Naive thymus-derived CD4-positive, alpha-beta T cell (primary cell): ENCODE measurements at places on chromosomes 12 and 14. TPM values are rescaled to one million over a fixed set of nuclear protein-coding genes. Genes with fewer than 3 reads are reported as not detected.

Gene NRL
- total RNA-seq = 1.6 and 2.1 TPM in 2 replicates

DNA sequence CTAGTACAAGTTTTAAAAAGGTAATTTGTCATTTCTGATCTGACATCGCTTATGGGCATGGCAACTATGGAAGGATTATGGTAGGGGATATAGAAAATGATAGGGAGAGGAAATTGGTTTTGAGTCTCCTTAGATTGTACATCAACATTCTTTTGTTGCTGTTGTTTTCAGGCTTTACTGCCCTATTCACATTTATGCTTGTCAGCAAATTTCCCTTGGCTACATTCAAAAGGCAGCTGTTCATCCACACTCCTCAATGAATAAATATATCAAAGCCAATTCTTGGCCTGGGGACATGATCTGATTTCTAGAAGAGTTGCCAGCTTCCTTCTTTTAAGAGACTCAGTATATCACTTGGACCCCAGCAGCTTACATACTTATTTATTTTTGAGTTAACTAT is 283.4 kb downstream of the CEP128 start:
- no peak for DNase-seq

- no peak for DNase-seq
Measured at GRCh38 chr12:118982984-118983761, 1.8 kb downstream of the SRRM4 start.

DNA sequence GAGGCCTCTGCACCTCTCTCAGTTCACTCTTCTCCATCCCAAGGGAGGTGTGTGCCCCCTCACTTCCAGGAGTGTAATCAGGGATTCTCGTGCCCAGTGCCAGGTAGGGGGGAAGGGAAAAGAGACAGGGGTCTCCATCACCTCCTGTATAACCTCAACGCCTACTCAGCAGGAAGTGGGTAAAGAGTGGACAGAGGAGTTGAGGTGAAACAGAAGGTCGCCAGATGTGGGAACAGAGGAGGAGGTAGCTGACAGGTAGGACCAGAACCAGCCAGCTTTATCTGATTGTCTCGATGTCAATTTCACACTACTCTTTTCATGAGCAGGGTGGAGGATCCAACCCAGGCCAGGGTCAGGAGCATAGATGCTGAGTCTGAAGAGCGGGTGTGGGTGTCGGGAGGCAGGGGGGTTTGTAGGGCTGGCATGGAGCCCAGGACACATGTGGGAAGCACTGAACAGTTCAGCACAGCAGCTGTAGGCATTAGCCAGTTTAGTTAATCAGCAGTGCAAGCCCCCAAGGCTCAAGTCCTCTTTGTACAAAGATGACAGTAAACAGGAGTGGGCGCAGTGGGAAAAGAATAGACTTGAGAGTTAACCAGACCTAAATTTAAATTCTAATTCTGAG is 213.5 kb downstream of the PELI2 start:
- no peak for DNase-seq
